Sigmoid colon (tissue), 7 donors: ENCODE measurements at places on chromosomes 3 and 15.
A peak's percentile ranks its signal among the peaks of the same experiment; 100 is the strongest.

DNA sequence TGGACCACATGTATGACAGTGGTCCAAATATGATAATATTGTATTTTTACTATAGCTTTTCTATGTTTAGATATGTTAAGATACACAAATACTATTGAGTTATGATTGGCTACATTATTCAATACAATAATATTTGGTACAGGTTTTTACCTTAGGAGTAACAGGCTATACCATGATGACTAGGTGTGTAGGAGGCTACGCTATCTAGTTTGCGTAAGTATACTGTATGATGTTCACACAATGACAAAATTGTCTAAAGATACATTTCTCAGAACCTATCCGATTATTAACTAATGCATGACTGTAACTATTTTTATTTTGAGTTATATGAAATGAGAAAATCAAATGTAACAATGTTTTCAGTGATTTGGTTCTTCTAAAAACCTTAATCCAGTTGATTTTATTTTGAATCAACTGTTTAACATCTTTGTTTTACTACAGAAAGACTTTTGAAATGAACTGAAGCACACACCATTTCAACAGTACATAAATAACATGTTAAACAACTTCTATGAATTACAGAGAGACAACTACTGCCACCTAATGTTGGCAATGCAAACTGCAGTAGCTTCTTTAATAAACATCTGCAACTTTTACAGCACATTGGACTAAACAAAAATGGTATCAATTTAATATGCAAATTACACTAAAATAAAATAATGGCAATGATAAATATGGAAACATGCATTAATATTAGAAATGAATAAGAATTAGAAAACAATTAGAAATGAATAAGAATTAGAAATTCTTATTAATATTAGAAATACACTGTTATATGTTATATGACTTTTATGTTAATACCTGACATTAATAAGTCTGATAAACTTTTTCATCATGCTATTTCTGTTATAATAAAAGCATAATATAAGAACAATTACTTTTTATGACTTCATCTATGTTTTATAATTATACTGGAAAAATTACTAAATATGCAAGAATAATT is 255.7 kb downstream of the MBNL1 start:
- DNase-seq = no peak

- DNase-seq = no peak
Observed at GRCh38 chr3:155908086-155908485, 37.6 kb downstream of the GMPS start.

DNA sequence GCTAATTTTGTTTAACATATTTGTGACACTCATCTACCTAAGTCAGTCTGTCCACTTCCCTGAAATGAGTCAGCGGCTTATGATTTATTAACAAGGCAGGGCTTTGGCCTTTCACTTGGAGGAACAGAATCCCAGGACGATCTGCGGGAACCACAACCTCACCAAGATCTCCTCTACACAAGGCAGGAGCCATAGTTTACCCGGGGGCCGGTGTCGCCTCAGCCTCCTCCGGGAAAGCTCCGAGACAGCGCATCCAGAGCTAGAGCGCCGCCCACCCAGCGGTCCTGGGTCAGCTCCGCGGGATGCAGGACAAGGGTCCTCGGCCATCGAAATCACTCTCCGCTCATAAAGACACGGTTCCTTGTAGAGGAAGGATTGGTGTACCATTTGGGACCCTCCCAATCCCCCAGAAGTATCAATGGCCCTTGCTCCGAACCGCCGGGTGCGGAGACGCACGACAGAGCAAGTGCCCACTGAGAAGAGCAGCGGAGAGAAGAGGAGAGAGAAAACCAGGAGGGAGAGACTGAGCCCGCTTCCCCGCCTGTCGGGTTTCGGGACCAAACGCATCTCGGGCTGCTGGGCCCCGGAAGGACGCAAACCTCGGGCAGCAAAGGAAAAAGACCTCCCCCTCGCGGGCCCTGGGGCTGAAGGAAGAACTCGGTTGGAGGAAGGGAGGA is 13.1 kb upstream of the ALCAM start:
- no peak for DNase-seq

DNA sequence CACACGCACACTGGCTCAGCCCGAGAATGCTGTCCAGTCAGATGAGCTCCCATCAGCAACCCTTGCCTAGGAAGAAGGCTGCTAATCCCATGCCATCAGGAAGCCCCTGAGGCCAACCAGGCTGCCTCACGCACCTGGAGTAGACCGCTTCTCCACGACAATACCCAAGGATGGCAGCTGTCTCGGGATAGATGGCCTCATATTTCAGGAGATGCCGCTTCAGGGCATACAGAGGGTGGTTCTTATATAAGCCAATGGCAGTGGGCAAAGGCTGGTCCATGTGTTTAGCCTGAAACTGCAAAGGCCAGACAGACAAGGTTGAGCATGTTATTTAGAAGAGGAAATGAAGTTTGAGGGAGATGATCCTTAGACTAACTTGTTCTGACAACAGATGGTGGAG is 22.2 kb downstream of the XPC start:
- no peak for DNase-seq

DNA sequence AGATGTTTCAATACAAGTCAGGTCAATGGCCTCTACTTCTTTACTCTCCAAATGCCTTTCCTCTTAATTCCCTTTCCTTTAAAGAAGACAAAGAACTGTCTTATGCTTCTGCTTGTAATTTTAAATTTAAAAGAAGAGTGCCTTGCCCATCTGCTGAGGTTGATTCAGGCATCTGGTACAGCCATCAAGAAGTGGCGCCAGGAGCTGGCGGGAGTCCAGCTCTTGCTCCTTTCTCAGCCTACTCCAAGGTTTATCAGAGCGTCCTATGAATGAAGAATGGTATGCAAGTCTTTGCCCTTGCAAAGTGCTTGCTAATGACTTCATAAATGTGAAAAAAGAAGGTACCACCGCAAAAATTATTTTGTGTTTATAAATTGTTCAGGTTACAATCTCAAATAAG is 294.6 kb upstream of the TGFBR2 start:
- peak; percentile 71 for DNase-seq

DNA sequence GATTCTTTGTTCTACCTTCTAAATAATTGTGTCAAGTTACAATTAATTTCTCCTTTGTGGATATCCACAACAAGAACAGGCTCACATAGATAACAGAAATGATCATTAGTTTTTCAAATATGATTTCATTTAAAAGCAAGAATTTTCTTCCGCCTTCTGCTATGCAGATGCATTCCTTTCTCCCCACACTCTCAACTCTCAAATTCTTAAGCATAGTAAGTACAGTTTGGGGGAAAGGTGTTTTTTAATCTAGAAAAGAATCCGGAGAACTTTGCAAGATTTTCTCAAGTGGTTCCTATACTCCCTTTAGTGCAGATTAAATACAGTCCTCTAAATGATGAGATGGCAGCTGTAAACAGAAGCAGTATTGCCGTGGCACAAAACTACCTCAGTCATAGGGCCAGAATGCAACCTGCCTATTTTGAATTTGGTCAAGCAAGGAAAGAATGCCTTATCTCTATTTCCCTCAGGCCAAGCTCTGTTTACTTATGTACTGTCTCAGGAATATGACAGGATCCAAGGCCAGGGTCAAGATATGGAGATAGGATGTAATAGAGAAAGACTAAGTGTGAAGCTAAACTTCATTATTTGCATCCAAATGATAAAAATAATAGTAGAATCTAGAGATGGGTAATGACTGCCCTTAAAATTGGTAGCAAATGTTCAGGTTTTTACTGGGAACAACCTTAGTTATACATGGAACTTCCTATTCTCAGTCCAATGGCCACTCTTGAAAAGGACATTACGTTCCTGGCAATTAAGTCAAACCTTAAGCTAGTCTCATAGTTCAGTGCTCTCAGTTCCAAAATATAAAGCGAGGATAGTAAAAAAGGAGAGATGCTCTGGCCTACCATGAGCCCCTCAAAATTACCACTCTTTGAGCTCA is 77.3 kb upstream of the PHLDB2 start:
- DNase-seq = no peak
